ENCODE measurements at places on chromosomes 5 and 9.

GRCh38 chr5:151682240-151682639 is 4.5 kb downstream of the SPARC start:
- no peaks in the 10 kb centered on the region for H3K36me3 ChIP-seq
- H3K4me3 ChIP-seq, result no peak overlapping the region
- no peak overlapping the region for H3K27ac ChIP-seq

DNA sequence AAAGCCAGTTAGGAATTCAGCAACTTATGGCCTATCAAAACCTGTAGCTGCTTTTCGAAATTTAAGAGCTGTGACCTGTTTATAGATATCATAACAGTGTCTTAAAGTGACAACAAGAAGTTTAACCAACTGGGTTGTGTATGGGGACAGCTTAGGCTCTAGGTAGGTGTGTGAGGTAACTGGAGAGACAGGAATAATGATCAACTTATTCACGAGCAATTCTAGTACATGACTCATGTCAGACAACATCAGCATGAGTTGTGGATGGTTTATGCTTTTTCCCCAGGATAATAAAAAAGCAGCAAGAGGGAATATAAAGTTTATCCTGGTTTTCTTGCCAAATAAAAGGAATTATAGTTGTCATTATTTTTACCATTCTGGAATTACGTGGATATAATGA is 88.6 kb downstream of the GDNF start:
- DNase-seq, result no peak
- no peaks in the 10 kb centered on the region for H3K27me3 ChIP-seq
- H3K4me1 ChIP-seq, result no peaks in the 10 kb centered on the region

DNA sequence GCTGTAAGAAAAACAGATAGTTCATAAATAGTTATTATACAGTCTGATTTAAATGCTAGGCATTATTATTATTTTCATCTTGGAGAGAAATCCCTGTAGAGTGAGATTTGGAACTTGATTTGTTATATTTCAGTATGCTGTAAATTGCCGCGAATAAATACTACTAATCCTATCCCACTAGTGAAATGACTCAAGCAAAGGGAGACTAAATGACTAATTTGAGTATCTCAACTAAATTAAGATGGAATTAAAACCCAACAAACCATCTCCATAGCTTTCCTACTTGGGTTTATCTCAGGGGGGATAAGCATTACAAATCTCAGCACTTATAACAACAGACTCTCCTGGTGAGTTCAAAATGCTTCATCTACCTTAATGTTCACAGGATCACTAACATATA is 206.0 kb downstream of the MCTP1 start:
- no peak for DNase-seq
- H3K4me3 ChIP-seq, result no peak overlapping the region
- peaks cover 12% of the 10 kb centered on the region for H3K4me1 ChIP-seq
- H3K36me3 ChIP-seq, result no peaks in the 10 kb centered on the region
- no peaks in the 10 kb centered on the region for H3K27me3 ChIP-seq

DNA sequence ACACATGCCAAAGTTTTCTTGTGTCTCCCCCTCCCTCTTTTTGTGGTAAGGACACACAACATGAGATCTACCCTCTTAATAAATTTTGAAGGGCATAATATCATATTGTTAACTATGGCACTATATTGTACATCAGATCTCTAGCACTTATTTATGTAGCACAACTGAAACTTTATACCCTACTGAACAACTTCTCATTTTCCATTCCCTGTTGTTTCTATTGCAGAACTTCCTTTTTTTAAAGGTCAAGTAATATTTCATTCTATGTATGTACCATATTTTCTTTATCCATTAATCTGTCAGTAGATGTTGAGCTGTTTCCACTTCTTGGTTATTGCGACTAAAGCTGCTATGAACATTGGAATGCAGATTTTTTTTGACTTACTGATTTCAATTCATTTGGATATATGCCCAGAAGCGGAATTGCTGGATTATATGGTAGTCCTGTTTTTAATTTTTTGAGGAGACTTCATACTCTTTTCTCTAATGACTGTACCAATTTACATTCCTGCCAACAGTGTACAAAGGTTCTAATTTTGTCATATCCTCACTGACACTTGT is 305.3 kb downstream of the PRR16 start:
- H3K36me3 ChIP-seq, result no peaks in the 10 kb centered on the region
- no peak overlapping the region for H3K4me3 ChIP-seq
- no peaks in the 10 kb centered on the region for H3K27me3 ChIP-seq
- no peak for DNase-seq

GRCh38 chr9:126758916-126759585 is 45.8 kb upstream of the ZBTB43 start:
- no peak for DNase-seq
- H3K36me3 ChIP-seq, result no peaks in the 10 kb centered on the region
- H3K27ac ChIP-seq, result no peak overlapping the region
- H3K4me3 ChIP-seq, result no peak overlapping the region

- no peak overlapping the region for H3K4me3 ChIP-seq
- peak; percentile 50 for DNase-seq
- no peak overlapping the region for H3K27ac ChIP-seq
- H3K27me3 ChIP-seq, result no peaks in the 10 kb centered on the region
- no peaks in the 10 kb centered on the region for H3K36me3 ChIP-seq
- peaks cover 14% of the 10 kb centered on the region for H3K4me1 ChIP-seq
Measured at GRCh38 chr5:83564069-83564749, 92.7 kb downstream of the VCAN start.

GRCh38 chr9:91187311-91187964 is 174.3 kb downstream of the AUH start:
- peaks cover 11% of the 10 kb centered on the region for H3K27me3 ChIP-seq
- no peak overlapping the region for H3K27ac ChIP-seq
- no peak for DNase-seq
- H3K36me3 ChIP-seq, result no peaks in the 10 kb centered on the region
- no peak overlapping the region for H3K4me3 ChIP-seq
- no peaks in the 10 kb centered on the region for H3K4me1 ChIP-seq

DNA sequence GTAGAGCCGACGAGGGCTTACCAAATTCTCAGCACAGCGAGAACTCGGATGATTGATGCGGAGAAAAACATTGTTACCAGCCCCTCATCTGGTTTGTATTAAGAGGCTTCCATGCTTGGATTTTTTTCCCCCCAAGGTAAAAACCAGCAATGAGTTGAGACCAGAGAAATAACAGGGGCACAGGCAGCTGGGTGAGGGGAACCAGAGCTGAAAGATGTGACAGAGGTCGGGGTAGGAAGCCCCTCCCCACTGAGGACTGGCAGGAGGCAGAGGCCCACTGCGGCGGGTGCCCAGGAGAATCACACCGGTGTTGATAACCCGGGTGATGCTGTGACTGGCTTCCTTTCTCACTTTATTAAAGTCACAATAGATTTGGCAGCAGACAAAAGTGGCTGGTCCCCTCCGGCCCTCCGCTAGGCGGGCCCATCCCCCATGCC is 116.5 kb upstream of the PHYKPL start:
- no peak for DNase-seq
- H3K27me3 ChIP-seq, result no peaks in the 10 kb centered on the region
- H3K4me1 ChIP-seq, result peaks cover 5% of the 10 kb centered on the region
- no peak overlapping the region for H3K27ac ChIP-seq

DNA sequence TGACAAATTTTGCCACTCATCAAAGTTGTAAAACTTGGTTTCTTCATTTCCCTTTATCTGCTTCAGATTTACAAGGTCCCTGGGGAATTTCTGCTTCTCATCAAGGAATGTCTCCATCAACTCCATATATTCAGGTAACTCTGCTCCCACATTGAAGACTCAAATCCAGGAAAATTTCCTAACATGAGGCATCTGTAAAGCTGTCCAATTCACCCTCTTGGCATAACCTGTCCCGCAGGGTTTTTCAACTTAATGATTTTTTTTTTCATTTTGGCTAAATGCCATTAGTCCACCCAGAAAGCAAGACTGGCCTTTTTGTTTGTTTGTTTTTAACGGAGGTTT is 50.2 kb upstream of the SLC30A5 start:
- H3K27ac ChIP-seq, result no peak overlapping the region
- H3K4me1 ChIP-seq, result no peaks in the 10 kb centered on the region
- H3K36me3 ChIP-seq, result no peaks in the 10 kb centered on the region
- DNase-seq, result no peak
- H3K4me3 ChIP-seq, result no peak overlapping the region

- no peak overlapping the region for H3K4me3 ChIP-seq
- no peak for DNase-seq
- no peak overlapping the region for H3K27ac ChIP-seq
- H3K36me3 ChIP-seq, result no peaks in the 10 kb centered on the region
Measured at GRCh38 chr5:139799359-139799758, 3.8 kb downstream of the PSD2 start.

- no peaks in the 10 kb centered on the region for H3K27me3 ChIP-seq
- no peaks in the 10 kb centered on the region for H3K36me3 ChIP-seq
- no peak overlapping the region for H3K27ac ChIP-seq
- DNase-seq, result no peak
- no peaks in the 10 kb centered on the region for H3K4me1 ChIP-seq
Measured at GRCh38 chr9:86491468-86492266, 137.5 kb upstream of the TUT7 start.

DNA sequence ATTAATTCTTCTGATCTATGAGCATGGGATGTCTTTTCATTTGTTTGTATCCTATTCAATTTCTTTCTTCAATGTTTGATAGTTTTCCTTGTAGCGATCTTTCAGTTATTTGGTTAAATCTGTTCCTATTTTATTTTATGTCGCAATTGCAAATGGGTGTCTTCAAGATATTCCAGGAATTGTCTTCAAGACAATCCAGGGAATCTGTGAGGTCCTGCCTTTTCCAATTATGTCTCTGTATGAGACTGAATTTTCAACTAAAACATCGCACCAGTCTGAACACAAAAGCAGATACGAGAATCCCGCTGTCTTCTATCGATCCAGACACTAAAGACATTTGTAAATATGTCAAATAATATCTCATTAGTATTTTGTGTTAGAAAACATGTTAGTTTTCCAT is 485.5 kb downstream of the BNC2 start:
- no peak overlapping the region for H3K27ac ChIP-seq
- no peaks in the 10 kb centered on the region for H3K4me1 ChIP-seq
- H3K27me3 ChIP-seq, result no peaks in the 10 kb centered on the region
- H3K36me3 ChIP-seq, result no peaks in the 10 kb centered on the region

DNA sequence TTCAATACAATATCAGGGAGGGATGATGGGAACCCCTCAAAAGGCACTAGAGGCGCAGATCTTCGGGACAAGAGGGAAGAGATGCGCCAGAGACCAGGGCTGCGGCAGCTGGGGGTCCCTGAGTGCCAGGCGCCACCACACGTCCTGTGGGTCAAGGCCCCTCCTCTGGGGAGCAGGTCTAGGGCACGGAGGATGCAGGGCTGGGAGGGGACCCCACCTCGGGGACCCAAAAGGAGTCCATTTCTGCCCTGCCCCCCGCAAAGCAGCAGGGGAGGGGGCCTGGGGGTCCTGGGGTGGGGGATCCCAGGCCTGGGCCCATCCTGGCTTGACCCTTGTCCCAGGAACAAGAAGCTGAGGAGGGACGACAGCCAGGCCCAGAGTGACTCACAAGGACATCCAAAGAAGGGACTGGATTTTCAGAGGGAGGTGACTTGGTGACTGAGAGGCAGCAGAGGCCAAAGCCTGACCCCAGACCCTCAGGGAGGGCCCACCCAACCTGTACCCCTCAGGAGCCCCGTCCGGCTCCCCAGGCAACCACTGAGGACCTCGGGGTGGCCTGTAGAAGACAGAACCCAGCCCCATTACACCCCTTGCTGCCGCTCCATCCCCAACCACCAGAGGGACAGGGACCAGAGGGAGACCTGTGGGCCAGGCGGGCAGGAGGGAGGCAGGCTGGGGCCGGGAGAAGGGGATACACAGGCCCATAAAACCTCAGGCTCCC is 54.2 kb downstream of the LRSAM1 start:
- peak; percentile 72 for DNase-seq
- no peaks in the 10 kb centered on the region for H3K36me3 ChIP-seq
- no peak overlapping the region for H3K4me3 ChIP-seq
- no peaks in the 10 kb centered on the region for H3K27me3 ChIP-seq

- H3K4me1 ChIP-seq, result peaks cover 33% of the 10 kb centered on the region
- no peak for DNase-seq
- peak overlapping the region; percentile 17 for H3K27ac ChIP-seq
- H3K36me3 ChIP-seq, result no peaks in the 10 kb centered on the region
- H3K4me3 ChIP-seq, result no peak overlapping the region
Measured at GRCh38 chr5:102863058-102863457, 108.0 kb downstream of the PAM start.

DNA sequence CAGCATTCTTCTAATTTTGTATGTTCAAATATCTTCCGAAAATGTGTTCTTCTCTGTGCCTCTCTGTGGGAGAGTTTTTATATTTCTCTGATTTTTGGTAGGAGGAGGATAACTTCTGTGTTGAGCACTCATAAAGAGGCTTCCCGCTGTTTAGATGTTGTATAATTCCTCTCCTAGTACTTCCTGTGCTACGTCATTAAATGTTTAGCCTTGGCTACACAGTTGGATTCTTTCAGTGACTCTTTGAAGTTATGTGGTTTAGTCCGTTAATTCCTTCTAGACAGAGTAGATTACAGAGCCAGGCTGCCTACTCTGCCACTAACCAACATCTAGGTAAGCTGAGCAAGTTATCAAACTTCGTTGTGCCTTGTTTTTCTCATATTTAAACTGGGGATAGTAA is 302.6 kb downstream of the OSTF1 start:
- H3K4me1 ChIP-seq, result no peaks in the 10 kb centered on the region
- H3K27me3 ChIP-seq, result no peaks in the 10 kb centered on the region
- H3K4me3 ChIP-seq, result no peak overlapping the region
- no peak for DNase-seq
- no peak overlapping the region for H3K27ac ChIP-seq
- H3K36me3 ChIP-seq, result no peaks in the 10 kb centered on the region

GRCh38 chr5:116455061-116455460 is 119.6 kb downstream of the SEMA6A start:
- no peak overlapping the region for H3K4me3 ChIP-seq
- H3K27ac ChIP-seq, result peak overlapping the region; percentile 14
- H3K36me3 ChIP-seq, result no peaks in the 10 kb centered on the region
- peaks cover 42% of the 10 kb centered on the region for H3K4me1 ChIP-seq
- DNase-seq, result no peak

DNA sequence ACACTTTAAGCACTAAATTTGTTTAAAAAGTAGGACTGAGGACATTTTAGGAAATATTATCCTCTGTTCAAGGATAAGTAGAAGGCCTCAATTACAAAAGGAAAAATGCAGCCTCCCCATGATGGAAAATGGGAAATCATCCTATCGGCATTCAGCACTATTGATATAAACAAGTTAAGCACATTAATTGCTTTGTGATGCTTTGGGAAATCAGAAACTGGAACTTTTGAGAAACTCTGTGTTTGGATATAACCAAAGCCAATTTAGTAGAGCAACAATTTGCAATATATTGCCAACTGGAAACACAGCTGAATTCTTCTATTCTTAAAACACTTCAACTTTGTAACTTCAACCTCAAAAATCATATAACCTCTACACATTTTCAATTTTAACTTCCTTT is 65.2 kb upstream of the PTGER4 start:
- no peak overlapping the region for H3K4me3 ChIP-seq
- no peaks in the 10 kb centered on the region for H3K4me1 ChIP-seq
- no peaks in the 10 kb centered on the region for H3K27me3 ChIP-seq
- DNase-seq, result no peak

DNA sequence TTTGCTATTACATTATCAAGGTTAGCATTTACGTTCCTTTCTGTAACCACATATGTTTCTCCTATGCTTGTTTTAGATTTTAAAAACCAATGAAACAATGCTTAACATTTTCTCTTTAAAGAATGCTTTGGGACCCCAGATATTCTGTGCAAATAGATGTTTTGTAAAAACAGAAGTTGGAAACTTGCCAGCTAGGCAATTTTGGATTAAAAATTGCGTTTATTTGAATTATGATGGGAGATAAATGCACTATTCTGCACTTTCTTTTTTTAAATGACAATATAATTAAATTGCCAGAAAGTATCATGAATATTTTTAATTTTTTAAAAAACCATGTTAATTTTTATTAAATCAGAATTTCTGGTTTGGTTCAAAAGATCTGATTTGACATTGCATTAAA is 81.6 kb downstream of the MACIR start:
- DNase-seq, result no peak
- no peak overlapping the region for H3K27ac ChIP-seq
- H3K4me1 ChIP-seq, result no peaks in the 10 kb centered on the region
- H3K4me3 ChIP-seq, result no peak overlapping the region
- H3K36me3 ChIP-seq, result no peaks in the 10 kb centered on the region
- no peaks in the 10 kb centered on the region for H3K27me3 ChIP-seq

Measured in neural progenitor cell (in vitro differentiated cells).